ENCODE measurements at places on chromosomes 5 and 9.

DNA sequence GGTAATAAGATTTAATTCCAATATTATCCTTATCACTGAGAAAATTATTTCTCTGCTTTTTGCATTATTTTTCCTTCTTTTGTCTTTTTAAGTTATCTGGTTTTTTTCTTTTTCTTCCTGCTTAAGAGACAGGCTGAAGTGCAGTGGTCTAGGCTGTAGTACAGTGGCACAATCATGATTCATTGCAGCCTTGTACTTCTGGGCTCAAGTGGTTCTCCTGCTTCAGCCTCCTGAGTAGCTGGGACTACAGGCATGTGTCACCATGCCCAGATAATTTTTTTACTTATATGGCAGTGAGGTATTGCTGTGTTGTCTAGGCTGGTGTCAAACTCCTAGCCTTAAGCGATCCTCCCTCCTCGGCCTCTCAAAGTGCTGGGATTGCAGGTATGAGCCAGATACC lies 93.9 kb downstream of the SLC44A1 start:
- DNase-seq = no peak

DNA sequence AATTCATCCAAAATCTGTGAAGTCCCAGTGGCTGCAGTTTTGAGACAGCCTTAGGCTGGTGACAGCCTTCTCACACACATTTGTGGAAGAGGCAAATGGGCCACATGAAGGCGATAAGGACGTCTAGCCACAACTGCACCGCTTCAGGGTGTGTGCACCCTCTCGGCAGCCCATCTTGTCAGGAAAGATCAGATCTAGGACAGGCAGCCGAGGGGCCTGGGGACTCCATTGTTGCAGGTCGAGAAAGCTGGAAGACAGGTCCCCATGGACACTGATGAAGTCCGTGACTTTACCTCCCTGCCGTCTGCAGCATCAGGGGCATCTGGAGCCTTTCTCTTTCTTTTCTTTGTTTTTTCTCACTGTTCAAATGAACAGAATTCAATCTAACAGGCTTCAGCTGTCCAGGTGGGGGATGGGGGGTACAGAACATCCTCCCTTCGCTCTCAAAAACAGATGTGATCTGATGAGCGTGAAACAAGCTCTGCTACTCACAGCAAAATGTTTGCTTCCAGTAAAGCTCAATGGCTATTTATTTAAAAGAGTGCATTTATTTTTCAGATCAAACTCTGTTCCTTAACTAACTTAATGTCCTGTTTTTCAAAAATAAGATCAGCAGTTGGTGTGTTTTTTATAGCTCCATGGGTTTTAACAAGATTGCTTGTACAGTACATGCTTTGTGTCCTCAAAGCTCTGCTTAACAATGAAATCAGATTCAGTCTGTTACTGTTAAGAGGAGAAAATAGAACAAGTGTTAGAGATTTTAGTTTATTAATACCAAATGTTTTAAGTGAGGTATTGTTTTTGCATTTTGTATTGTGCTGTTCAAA lies 111.8 kb upstream of the OTULINL start:
- DNase-seq = no peak

GRCh38 chr5:14556015-14556414 lies 25.6 kb upstream of the OTULINL start:
- DNase-seq = no peak

GRCh38 chr5:73307645-73308355 lies 134.8 kb downstream of the TMEM174 start:
- no peak for DNase-seq

DNA sequence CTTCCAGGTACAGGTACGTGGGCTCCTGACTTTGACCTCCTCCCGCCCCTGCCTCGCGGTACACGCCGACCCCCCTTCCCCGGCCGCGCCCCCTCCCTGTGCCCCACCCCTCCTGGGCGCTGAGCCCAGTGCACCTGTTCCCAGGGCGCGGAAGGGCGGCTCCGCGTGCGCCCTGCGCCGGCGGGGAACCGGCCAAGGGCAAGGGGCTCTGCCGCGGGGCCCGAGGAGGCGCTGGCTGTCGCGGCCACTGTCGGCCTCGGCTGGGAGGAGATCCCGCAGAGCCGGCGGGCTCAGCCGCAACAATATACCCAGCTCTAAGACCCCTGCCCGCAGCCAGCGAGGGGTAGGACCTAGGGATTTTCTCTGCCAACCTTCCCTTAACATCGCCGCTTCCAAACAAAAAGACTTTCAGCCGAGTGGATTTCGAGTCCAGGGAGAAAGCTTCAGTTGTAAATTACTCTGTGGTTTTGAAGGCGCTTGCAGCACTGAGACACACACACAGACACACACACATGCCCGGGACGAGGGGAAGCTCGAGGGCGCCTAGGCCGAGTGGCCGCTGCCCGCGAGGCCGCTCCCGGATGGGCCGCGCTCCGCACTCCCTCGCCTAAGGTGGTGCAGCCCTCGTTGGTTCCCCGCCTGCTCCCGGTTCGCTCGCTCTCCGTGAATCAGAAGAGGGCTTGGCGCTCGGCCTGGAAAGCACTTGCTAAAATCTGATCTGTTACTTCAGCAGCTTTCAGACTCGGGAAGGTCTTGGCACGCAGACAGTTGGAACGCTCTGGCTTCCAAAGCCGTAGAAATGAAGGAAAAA lies 1.2 kb downstream of the FGF18 start:
- no peak for DNase-seq

- no peak for DNase-seq
Measured at GRCh38 chr5:56422076-56422762, 189.1 kb upstream of the ANKRD55 start.

GRCh38 chr5:20469792-20470191 lies 481.8 kb upstream of the CDH18 start:
- no peak for DNase-seq

DNA sequence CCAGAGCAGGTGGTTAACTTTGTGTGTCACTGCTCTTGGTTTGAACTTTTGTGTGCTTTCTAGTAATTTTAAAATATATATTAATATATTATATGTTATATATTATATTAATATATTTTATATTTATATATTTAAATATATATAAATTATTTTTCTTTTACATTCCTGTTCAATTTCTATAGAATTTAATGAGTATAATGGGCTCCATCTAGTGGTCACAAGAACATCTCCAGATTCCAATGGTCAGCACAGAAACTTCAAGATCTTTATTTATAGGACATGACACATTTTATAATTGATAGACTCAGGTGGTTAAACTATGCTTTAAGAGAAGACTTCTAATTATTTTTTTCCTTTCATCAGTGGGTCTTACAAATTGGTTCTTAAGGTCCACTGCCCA lies 39.1 kb downstream of the COL23A1 start:
- DNase-seq = no peak

DNA sequence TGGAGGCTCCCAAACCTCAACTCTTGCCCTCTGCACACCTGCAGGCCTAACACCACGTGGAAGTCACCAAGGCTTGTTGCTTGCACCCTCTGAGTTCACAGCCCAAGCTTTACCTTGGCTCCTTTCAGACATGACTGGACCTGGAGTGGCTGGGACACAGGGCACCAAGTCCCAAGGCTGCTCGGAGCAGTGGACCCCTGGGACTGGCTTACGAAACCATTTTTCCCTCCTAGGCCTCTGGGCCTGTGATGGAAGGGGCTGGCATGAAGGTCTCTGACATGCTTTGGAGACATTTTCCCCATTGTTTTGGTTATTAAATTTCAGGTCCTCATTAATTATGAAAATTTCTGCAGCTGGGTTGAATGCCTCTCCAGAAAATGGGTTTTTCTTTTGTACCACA lies 994.4 kb upstream of the NUDT12 start:
- no peak for DNase-seq

- DNase-seq = no peak
Measured at GRCh38 chr9:36592801-36593583, 20.3 kb downstream of the MELK start.

- DNase-seq = no peak
Measured at GRCh38 chr5:181239062-181239663, 4.5 kb downstream of the RACK1 start.

DNA sequence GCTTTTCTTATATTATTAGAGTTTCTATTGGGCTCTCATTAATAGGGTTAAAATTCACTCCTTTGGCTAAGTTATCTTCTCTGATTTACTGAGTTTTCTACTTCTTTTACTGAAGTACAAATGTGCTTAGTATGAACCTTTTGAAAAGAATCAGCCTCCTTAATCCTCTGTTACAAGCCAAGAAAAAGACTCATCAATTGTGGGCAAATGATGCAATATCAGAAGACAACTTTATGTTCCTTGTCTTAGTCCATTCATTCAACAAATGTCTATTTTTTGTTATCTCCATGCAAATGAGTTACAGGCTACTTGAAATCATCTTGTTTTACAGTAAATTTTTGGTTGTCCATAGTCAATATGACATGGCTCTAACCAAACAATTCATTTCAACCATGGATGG lies 40.3 kb downstream of the SNCAIP start:
- DNase-seq = no peak

- no peak for DNase-seq
Measured at GRCh38 chr5:72599519-72600370, 92.5 kb upstream of the ZNF366 start.

GRCh38 chr5:75566710-75567309 lies 44.4 kb upstream of the ANKDD1B start:
- DNase-seq = no peak

GRCh38 chr9:91858213-91859030 lies 91.6 kb downstream of the ROR2 start:
- no peak for DNase-seq

- DNase-seq = no peak
Measured at GRCh38 chr5:133653760-133654049, 41.4 kb upstream of the FSTL4 start.

All from stimulated activated CD8-positive, alpha-beta memory T cell treated with anti-CD3 and anti-CD28 coated beads, Interleukin-7, amount 100 ng/mL, for 4 hours (primary cell).